BJ (cell line): ENCODE measurements at places on chromosomes 6 and 20. TPM values are rescaled to one million over a fixed set of nuclear protein-coding genes. Genes with fewer than 3 reads are reported as not detected.

SLC35B3 gene
- 18.5 and 33.1 TPM in 2 replicates for polyA plus RNA-seq

DNA sequence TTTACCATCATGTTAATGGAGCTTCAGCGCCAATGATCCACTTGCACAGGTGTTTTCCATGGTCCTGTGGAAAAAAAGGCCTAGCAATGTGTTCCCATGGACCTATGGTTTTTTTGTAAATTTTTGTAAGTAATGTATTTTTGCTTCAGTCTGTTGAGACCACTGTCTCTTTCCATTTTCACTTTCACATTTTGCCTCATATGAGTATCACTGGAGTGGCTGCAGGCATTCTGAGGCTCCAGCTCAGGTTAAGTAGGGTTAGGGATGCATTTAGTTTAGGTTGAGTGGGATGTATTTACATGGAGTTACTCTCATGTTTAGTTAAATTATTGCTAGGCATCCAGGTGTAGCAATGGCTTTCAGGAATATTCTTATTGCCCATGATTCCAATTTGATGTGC lies 19.2 kb upstream of the LMBRD1 start:
- no peak for DNase-seq

LTA gene
- not detected in 2 replicates for polyA plus RNA-seq

DNA sequence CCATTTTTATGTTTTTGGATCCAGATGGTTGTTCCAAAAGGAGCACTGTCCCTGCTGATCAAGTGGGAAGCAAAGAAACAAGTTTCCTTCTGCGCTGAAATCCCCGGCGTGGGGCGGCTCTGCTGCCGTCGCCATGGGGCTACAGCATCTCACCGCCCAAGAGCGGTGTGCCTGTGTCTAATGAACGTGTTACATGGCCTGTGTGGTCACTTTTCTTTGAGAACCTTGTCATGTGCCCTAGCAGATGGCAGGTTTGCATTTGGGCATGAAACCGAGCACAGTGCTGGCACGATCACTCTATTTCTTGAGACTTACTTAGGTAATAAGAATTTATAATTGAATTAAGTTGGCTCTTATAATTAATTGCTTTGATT lies 51.9 kb downstream of the ZDHHC14 start:
- DNase-seq = no peak

OR2B3 gene
- not detected in 2 replicates for polyA plus RNA-seq

TREM2 gene
- polyA plus RNA-seq = not detected in 2 replicates

SYTL3 gene
- 1.5 and 1.7 TPM in 2 replicates for polyA plus RNA-seq

DNA sequence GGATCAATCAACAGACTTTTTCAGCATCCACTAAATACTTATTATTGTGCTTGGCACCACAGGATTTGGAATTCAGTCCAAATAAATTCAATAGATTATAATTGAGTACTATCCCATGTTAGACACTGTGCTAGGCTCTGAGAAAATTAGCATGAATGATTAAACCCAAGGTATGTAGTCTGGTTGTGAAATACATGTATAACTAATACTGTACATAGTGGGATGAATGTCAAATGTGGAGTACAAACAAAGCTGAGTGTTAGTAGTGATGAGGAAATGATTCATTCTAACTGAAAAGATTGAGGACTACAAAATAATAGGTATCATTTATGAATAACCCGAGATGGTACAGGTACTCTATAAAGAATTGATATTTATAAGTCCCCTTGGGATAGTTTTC lies 111.9 kb upstream of the FLRT3 start:
- DNase-seq = no peak

DNA sequence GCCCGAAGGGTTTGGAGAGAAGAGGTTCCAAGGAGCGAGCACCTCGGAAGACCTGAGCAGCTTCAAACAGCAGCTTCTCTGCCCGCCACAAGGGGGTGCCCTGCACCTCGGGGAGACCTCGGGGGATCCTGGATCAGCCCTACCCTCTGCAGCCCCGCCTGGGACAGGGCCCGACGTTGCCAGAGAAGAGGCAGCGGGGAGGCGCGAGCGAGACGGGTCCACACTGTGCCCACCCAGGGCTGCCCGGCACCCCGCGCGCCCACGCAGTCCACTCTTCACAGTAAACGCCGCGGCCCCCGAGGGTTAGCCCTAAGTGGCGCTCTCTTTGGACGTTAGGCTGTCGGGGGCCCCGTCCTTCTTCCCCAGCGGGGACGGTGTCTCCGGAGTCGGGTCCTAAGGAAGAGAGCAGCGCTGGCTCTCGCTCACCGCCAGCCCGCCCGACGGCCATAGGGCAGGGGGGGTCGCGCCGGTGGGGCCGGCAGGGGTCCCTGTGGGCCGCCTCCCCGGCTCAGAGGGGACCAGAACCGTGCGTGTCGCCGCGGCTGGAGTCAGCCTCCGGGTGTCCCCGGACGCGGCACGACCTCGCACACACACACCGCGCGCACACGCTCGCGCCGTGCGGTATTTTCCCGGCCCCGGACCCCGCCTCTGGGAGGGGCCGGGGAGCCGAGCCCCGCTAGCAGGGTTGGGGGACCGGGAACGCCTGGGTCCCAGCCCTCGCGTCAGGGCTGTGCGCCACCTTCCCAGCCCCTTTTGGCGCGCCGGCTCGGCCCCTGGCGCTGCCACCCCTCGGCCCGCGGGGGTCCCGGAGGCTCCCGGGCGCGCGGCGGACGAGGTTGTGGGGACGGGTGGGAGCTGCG lies 929 bp downstream of the CDH22 start:
- DNase-seq = no peak
